A549 treated with DMSO at 1 μM for 4 hours (cell line): ENCODE measurements at places on chromosomes 16 and 17. TPM values are rescaled to one million over a fixed set of nuclear protein-coding genes. Genes with fewer than 3 reads are reported as not detected.

The GAST gene
- 0.23 to 0.57 TPM (median 0.26 TPM) in 3 of 5 replicates, not detected in the others for total RNA-seq

The MYH11 gene
- total RNA-seq, result 0.02 to 0.22 TPM (median 0.03 TPM) in 4 of 5 replicates, not detected in the other

The ABCC6 gene
- total RNA-seq, result 0.96 to 1.3 TPM (median 1.1 TPM) in 5 replicates

The MEAK7 gene
- total RNA-seq, result 49.9 to 64.1 TPM (median 57.1 TPM) in 5 replicates

The HOXB7 gene
- total RNA-seq, result 27.0 to 35.8 TPM (median 31.6 TPM) in 5 replicates

The TMEM106A gene
- 1.0 to 1.6 TPM (median 1.4 TPM) in 5 replicates for total RNA-seq

The FOXC2 gene
- total RNA-seq, result 1.7 to 2.1 TPM (median 2.0 TPM) in 5 replicates

The MYH1 gene
- total RNA-seq, result not detected in 5 replicates

The CIBAR2 gene
- total RNA-seq, result 0.10 TPM in 1 of 5 replicates, not detected in the others

The IGFBP4 gene
- 2,033 to 2,650 TPM (median 2,317 TPM) in 5 replicates for total RNA-seq

The ZNF423 gene
- total RNA-seq, result 0.07 to 0.42 TPM (median 0.16 TPM) in 5 replicates

The PRSS36 gene
- 0.43 to 1.0 TPM (median 0.84 TPM) in 5 replicates for total RNA-seq

The EVPLL gene
- total RNA-seq, result not detected in 5 replicates

The CCDC144A gene
- 0.93 to 2.3 TPM (median 2.1 TPM) in 5 replicates for total RNA-seq

The KRT40 gene
- total RNA-seq, result not detected in 5 replicates

The C16orf92 gene
- total RNA-seq, result not detected in 5 replicates

The DNAH2 gene
- total RNA-seq, result 0.01 to 0.09 TPM (median 0.02 TPM) in 5 replicates

The ANKFN1 gene
- not detected in 5 replicates for total RNA-seq
